ENCODE measurements at places on chromosomes 7 and 10.

GRCh38 chr10:18860631-18861240, 187.9 kb upstream of the MALRD1 start:
- peak; percentile 16 for DNase-seq

DNA sequence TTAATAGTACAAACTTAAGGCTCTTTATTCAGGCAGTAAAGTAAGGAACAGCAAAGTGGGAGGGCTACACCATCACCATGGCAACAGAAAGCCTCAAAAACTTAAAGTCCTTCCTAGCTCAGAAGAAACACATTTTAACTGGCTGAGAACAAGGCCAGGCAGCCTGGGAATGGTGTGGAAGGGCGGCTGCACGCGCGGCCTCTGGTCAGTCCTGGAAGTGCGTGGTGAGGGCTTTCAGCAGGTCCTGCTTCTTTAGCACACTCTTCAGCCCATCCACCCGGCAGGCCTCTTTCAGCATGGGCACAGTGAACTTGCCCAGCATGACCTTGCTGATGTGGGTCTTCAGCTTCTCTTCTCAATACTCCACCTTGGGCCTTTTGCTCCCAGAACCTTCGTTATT, 133.0 kb downstream of the CYP26A1 start:
- no peak for DNase-seq

DNA sequence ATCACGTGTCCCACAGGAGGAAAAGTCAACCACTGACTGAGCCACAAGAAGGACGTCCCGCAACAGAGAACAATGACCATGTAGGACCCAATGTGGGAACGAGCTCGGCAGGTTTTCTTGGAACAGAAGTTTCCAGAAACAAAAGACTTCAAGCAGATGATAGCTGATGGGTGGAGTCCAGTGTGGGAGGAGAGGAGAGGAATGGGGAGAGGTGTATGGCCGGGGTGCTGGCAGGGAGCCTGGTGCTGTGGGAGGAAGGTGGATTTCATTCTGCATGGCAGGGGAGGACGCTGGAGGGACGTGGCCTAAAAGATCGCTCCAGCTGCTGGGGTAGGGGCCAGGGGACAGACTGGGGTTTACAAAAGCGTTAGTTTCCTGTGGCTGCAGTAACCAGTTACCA, 48.5 kb upstream of the LMTK2 start:
- DNase-seq: no peak

DNA sequence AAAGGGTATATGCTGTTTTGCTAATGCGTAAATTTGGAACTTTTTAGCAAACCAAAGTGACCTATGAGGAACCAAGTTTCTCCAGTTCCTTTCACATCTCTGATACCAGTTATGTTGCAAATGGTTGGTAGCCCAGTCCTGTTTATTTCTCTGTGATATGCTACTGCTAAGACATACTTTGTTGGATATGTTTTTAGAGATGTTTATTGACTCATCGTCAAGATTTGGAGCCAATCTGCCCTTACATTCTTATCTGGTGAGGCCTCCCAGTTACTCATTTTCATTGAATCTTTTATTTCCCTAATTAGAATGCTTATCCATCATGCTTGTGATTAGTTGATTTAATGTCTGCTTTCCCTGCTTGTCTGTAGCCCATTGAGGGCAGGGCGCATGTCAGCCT, 58.9 kb downstream of the LRGUK start:
- DNase-seq: peak; percentile 25

DNA sequence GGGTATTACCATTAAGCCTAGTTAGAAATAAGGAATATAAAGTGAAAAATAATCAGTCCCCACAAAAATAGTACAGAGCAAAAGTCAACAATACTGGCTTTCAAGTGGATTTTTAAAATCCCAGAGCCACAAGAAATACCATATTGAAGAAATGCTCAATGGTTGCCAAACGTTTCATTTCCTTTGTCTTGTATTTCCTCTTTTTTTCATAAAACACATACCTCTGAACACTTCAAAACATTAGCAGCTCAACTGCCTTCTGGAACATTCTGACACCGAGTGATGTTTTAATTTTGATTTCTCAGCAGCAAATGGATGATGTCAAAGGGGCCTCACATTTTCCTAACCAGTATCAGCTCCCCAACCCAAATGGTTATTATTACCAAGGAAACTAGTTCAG, 10.5 kb downstream of the NOD1 start:
- DNase-seq: no peak

GRCh38 chr7:66928388-66928787, 7.4 kb downstream of the TMEM248 start:
- DNase-seq: peak; percentile 51

GRCh38 chr10:113053881-113054280, 103.8 kb downstream of the TCF7L2 start:
- DNase-seq: peak; percentile 54

GRCh38 chr10:101293007-101293723, 60.8 kb upstream of the BTRC start:
- no peak for DNase-seq

- DNase-seq: peak; percentile 84
Measured at GRCh38 chr10:102580230-102580629, 64.0 kb upstream of the TRIM8 start.

DNA sequence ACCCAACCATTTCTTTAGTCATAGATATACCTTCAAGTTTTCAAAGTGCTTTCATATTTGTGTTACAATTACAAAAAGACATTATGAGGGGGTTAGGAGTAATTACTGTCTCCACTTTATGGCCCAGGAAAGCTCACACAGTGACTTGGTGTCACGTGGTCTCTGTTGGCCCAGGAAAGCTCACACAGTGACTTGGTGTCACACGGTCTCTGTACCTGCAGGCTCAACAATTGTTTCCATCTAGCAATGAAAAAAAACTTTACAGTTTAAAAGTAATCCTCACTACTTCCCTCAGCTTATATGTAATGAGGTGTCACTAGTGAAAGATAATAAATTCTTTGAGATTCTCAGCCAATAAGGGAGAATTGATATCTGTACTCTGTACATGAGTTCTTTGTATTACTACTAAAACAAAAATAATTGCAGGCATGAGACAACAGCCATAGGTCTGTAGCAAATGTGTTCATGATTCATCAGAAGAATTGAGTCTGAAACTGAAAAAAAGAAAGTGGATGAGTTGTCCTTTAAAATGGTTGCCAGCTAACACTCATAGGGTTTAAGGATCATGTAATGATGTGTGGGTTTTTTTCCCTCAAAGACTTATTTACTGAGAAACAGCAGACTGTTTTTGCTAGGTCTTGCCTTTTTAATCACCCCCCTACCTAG, 10.9 kb downstream of the OGDH start:
- DNase-seq: peak; percentile 46

DNA sequence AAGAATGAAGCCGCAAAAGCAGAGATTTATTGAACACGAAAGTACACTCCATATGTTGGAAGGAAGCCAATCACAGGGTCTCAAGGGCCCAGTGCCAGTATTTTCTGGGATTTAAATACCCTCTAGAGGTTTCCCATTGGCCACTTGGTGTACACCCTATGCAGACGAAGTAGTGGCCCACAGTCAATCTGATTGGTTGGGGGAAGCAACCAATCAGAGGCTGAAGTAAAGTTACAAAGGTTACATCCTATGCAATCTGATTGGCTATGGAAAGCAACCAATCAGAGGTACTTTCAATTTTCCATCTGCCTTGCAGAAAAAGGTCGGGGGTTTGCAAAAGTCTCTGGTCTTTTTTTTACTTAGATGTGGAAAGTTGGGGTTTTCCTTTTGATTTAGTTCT, 481.3 kb upstream of the NRP1 start:
- DNase-seq: no peak

DNA sequence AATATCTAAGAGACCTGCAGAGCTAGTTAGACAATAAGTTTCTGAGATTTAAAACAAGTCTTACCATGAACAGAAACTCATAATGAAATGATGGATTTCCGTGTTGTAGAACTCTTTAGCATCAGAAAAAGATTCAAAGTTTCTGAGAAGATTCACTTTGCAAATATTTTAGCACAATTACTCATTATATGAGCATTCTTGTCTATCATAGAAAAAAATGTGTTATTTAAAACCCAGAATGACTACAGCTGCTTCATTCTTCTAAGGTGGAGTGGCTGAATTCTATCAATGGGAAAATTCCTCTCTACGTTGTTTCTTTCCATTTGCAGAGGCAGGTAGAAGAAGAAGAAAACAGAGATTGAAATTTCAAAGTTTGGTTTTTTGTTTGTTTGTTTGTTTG, 21.0 kb upstream of the RALA start:
- DNase-seq: no peak

DNA sequence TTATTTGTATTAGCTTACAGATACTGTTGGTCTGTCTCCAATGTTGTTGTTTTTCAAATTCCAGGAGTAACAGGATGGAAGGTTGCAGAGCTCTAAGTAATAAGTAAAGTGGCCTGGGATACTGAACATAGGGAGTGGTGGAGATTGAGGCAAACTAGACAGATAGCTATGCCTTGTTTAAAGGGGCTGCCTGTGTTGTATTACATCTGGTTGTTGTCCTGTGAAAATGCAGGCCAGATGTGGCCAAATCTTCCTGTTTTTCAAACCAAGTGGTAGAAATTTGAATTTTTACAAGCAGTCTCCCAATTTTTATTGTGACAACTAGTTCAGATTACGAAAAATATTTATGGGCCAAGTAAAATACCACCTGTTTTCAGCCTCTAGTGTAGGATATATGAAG, 33.5 kb downstream of the BICC1 start:
- DNase-seq: no peak

DNA sequence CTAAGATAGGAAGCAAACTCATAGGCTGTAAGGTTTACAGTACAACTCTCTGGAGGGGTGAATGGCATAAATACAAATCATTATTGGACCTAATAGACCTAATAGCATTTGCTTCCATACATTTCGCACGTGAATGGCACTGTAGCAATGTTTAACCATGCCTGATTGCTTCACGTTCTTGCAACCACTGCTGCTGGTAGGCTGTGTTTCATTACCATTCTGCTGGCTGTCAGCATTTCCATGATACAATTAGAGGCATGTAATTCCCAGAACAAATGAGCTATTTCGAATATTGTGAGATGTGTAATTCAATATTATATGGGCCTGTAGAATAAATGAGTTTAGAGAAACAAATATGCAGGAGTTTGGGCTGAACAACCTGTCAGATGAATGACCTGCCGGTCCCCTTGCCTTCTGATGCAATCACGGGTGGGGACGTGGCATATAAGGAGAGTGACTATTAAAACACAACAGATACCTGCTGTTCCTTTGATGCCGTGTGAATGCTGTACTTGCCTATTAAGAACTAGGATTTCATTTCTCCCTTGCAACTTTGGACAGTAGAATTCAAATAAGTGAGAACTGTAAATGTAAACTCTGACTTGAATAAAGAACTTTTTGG, 393.4 kb downstream of the ACTR3B start:
- DNase-seq: no peak

GRCh38 chr7:36387435-36388231, 2.0 kb upstream of the ANLN start:
- DNase-seq: no peak

DNA sequence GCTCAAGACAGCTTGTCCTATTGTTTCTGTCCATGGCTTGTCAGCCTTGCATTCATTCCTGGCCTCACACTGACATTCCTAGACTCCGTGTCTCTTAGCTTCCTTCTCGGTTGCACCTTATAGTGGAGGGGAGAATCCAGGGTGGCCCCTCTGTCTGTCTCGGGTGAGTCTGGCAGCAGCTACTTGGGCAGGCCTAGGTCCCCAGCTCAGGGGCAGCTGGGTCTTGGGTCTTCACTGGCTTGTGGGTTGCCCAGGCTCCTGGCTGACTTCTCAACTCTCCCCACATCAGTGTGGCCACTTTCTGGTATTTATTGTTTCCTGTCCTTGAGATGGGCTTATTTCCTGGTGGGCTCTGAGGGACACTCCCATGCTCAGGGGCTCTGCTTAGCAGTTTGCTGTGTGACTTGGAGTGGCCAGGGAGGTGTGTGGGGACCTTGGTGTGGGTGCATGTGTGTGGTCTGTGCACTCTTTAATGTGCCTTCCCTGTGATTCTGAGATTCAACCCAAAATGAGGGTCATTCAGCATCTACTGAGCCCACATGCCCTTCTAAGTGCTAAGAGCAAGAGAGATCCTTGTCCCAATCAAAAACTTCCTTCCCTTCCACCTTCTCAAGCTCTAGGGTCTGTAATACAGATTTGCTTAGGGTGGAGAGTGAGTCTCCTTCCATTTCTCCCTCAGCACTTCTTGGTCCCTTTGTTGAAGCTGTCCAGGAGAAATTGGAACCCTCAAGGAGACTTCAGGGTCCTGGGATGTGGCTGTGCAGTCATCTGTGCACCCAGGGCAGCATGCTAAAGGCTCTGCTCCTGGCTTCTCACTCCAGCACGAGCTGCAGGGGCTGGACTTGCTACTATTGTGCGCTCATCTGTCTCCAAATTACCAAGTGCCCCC, 20.1 kb downstream of the UPP1 start:
- DNase-seq: no peak

DNA sequence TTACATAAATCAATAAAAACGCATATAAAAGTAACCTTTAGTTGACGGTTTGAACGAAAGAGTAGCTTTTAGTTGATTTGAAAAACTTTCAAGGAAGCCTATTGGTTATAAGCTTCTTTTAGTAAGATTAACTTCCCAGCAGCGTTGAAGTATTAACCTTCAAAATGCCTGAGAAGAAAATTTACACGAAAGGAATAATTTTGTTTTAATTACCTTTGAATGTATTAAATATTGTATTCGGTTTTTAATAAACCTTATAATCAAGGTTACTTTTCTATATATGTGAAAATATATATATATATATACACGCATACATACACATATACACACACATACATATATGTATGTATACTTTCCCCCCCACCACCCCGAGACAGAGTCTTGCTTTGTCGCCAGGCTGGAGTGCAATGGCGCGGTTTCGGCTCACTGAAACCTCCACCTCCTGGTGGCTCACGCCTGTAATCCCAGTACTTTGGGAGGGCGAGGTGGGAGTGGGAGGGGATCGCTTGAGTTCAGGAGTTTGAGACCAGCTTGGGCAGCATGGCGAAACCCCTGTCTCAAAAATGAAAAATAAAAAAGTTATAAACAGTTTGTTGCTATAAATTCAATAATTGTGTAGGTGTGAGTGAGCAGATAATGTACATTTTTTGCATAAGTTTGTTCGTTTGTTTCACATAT, 57.6 kb upstream of the EZH2 start:
- peak; percentile 59 for DNase-seq

GRCh38 chr10:7550013-7550412, 116.8 kb downstream of the ITIH5 start:
- DNase-seq: no peak

All from choroid plexus epithelial cell (primary cell).